DMS153 (cell line): ENCODE measurements at places on chromosomes 6 and 20.

- DNase-seq, result no peak
Observed at GRCh38 chr20:13671916-13672378, 33.2 kb upstream of the TASP1 start.

DNA sequence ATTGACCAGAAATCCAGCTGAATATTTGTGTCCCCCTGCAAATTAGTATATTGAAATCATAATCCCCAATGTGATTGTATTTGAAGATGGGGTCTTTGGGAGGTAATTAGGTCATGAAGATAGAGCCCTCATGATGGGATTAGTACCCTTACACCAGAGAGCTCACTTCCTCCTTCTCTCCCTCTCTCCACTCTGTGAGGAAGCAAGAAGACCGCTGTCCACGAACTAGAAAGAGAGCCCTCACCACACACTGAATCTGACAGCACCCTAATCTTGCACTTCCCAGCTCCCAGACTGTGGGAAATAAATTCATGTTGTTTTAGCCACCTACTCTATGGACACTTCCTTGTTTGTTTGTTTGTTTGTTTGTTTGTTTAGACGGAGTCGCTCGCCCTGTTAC lies 11.9 kb upstream of the PLAGL1 start:
- DNase-seq, result no peak

DNA sequence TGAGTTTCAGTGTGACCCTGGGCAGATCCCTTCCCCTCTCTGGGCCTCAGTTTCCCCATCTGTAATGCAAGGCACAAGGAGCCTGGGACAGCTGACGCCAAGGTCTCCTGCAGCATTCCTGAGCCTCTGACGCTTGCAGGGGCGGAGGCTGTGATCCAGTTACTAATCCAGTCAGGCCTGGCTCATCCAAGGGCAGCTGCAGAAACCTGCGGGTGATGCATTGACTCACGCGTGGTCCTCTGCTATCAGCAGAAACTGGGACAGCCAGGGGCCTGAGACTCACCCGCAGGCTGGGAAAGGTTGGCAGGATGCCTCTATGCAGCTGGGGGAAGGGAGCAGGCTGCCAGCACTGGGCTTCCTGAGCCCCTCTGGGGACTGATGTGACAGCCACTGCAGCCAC lies 65.0 kb upstream of the SIRPA start:
- DNase-seq, result no peak

- DNase-seq, result no peak
Observed at GRCh38 chr6:767755-768512, 75.0 kb upstream of the EXOC2 start.

GRCh38 chr6:35774116-35774794 lies 2.1 kb upstream of the CLPSL2 start:
- DNase-seq, result no peak

- no peak for DNase-seq
Observed at GRCh38 chr20:58634521-58635278, 16.4 kb upstream of the STX16 start.

- no peak for DNase-seq
Observed at GRCh38 chr6:7153789-7154188, 46.0 kb downstream of the RREB1 start.

GRCh38 chr20:36653456-36653855 lies 7.5 kb upstream of the SLA2 start:
- DNase-seq, result no peak

GRCh38 chr6:100880149-100880852 lies 828 bp downstream of the ASCC3 start:
- no peak for DNase-seq

- no peak for DNase-seq
Observed at GRCh38 chr6:107600121-107600520, 110.2 kb downstream of the SOBP start.

- no peak for DNase-seq
Observed at GRCh38 chr20:24153101-24154040, 164.8 kb upstream of the GGTLC1 start.

GRCh38 chr6:16595514-16596120 lies 165.6 kb downstream of the ATXN1 start:
- no peak for DNase-seq

DNA sequence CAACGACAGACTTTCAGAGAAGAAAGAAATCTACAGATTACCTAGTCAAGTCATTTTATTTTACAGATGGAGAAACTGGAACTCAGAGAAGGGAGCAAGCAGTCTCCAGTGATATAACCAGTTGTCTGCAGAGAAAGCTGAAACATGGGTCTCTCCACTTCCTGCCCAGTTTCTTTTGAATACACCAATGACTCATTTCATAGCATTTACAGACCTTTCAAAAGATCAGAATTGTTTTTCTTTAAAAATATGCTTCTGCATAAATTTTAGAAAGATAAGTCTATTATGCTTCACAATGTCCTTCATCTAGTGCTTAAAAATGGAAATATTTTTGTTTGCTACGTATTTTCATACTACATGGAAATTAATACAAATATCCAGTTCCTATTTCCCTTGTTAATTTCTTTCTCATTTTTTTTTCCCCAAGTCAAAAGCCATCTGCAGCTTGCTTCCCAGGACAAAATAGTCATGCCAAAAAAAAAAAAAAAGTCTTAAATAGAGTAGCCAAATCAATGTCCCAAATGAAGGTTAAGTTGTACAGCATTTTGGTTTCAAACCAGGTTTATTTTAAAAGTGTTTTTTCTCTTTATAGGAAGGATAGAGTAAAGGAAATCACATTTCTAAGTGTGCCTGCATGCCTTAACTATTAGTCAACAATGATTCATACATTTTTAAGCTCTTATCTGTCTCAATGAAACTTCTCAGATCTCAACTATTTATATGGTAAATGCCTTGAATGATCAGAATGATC lies 36.9 kb downstream of the ARHGAP18 start:
- DNase-seq, result no peak

- peak; percentile 72 for DNase-seq
Observed at GRCh38 chr6:142735204-142735603, 209.8 kb downstream of the HIVEP2 start.

DNA sequence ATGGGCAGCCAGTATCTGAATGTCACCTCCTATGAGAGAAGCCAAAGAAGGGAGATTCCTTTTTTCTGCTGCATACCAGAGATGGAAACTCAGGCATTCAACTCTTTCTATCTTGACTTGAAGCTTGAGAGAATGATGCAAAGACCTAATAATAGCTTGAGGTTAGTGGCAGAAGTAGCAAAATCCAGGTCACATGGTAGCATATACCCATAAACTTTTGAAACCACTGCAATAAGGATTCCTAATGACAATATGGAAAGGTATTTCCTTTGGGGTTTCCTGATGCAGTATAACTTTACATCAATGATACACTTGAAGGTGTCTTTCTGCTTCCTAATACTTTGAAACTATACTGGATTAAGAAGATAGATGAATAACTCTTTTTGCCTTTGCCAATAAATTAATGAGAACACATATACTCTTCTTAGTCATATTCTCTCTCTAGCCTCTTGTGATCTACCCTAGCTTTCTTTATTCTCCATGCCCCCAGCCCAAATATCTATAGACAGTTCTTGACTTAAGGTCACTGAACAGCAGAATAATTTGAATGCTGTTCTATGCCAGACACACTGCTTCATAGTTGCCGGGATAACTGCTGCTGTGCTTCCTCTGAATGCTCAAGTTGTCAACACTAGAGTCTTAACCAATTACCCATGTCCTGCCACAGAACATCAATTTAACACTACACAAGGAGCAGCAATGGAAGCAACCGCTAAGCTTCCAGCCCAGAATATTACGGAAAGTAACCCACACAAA lies 155.5 kb upstream of the SIM1 start:
- no peak for DNase-seq

- DNase-seq, result no peak
Observed at GRCh38 chr20:34904202-34904621, 27.8 kb downstream of the ACSS2 start.

DNA sequence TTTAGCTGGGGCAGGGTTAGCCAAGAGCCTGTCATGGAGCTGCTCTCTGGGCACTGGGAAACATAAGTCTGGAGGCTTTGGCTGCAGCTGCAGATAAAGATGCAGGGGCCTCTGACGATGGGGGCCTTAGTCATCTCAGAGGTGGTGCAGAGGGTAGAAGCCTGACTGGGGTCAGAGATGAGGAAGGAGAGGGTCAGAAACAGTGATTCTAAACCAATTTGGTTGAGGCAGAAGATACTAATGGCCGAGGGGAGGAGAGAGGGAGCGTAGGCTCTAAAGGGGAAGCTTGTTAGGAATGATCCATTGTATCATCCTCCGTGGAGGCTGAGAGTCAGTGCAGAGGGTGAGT lies 33.8 kb downstream of the PLEKHG1 start:
- DNase-seq, result no peak

DNA sequence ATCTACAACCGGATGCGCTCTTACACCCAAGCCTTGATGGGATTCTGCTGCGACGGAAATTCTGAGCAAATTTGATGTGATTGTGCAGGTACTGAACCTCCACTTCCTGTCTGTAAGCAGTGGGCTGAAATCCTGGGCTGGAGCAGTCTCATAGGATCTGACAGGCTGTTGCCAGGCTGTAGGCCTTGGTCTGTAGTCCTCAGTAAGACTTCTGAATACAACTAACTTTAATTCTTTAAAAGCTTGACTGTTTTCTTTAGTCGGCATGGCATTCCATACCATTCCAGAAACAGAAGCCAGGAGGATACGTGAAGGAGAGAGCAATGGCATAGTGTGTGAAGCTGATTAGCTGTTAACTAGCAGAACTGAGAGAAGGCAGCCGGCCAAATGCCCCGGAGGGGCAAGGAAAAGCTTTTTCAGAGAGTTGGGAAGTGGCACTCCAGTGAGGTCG lies 68.3 kb downstream of the ADTRP start:
- no peak for DNase-seq

GRCh38 chr20:50746138-50746940 lies 15.0 kb downstream of the PARD6B start:
- no peak for DNase-seq

DNA sequence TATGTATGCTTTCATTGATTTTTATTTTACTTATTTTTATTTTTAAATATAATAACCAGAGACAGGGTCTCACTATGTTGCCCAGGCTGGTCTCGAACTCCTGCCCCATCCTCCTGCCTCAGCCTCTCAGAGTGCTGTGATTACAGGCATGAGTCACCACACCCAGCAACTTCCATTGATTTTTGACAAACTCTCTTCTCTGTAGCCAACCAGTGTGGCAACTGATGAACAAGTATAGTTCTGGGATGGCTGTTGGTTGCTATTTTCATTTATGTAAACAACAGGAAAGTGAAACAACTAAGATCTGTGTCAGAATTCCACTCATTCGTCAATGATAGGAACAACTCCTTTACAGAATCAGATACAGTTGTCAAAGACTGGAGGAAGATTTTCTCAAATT lies 356.7 kb upstream of the JARID2 start:
- DNase-seq, result no peak

DNA sequence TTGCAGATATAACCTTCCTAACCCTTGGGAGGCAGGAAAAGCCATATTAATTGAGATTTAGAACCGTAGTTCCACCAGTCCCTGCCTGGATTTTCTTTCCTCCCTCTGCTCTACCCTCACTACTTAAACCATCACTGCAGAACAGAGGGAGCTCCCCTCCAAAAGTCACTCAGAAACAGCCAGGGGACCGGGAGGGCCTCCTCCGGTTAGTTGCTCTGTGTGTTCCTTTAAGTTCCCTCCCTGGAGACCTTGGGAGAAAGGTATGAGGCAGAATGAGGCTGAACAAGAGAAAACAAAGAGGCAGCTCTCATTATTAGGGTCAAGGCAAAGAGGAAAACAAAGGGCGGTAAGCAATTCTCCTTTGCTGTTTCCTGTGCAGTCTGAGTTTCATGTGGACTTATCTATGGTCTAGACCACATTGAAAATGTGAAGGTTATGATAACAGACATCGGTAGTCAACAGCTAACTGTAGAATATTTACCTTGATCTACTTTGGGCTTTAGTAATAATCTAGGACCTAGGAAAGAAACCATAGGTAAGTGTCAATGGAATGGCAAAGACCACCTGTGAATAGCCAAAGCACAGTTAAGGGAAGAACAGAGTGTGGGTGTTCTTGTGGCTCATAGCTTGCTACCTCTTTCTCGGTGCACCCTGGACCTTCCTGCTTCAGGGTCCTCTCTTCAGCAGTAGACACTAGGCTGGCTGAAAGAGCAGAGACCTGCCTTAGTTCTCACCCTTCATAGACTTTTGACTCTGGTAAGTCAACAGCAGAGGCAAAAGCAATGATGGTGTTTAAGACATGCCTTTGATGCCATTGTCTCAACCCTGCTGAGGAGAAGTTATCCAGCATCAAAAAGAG lies 250.9 kb upstream of the CITED2 start:
- no peak for DNase-seq

DNA sequence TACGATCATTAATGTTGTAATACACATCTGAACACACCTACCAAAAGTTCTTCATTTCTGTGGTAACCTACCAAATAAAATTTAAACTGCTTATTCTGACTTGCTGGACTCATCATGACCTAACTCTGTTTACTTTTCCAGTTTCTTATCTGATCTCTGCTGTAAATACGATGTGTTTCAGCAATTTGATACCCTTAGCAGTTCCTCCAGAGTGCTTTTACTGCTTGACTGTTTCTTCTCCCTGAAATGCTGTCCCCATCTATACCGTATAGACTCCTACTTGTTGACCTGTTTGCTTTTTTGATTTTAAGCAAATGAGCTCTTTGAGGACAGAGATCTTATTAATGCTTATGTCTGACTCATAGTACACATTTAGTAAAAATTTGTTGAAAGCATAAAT lies 119.5 kb downstream of the SCAF8 start:
- DNase-seq, result no peak

DNA sequence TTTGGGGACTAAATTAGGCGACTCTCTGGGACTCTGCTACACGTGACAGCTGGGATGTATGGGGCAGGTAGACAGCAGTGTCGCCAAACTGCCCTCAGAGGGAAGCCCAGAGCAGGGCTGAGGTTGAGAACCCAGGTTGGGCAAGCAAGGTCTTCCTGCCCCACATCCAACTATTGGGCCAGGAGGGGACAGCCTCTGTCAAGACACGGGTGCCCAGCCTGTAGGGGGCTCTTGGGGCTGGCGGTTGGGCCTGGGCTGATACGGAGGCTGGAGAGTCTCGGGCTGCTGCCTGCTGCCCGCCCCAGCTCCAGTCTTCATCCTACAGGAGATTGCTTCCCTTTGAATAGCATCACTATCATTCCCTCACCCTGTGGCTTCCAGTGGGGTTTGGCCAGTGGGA lies 33.3 kb downstream of the CPNE5 start:
- no peak for DNase-seq
